ENCODE measurements at places on chromosomes 3 and 15. TPM values are rescaled to one million over a fixed set of nuclear protein-coding genes. Genes with fewer than 3 reads are reported as not detected.

The SKIC8 gene
- total RNA-seq, result 66.9 TPM

- DNase-seq, result no peak
These were observed 158.5 kb upstream of the SGO1 start for GRCh38 chr3:20344400-20344959.

GRCh38 chr3:160911411-160911810, 155.4 kb downstream of the PPM1L start:
- DNase-seq, result no peak

The OXTR gene
- total RNA-seq, result 57.5 TPM

- no peak for DNase-seq
These were observed 85.9 kb downstream of the MAGI1 start for GRCh38 chr3:65952842-65953241.

The DAZL gene
- 2.9 TPM for total RNA-seq

DNA sequence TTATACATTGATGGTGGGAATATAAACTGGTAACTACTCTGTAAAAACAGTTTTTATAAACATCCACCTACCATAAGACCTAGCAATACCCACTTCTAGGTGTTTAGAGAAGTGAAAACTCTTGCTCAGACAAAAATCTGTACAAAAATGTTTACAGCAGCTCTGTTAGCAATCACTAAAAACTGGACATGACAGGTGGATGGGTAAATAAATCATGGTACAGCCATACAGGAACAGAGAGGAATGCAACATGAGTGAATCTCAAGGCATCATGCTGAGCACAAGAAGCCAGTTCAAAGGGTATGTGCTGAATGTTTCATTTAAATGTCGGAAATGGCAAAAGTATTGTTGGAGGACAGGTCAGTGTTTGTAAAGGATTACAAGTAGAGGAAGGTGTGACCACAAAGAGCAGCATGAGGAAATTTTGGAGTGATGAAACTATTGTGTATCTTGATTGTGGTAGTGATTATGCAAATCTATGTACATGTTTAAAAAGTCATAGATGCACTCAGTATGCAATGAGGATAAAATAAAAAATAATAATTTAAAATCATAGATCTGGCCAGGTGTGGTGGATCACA, 2.8 kb upstream of the RNU5A-1 start:
- DNase-seq, result peak; percentile 28

The COL6A6 gene
- 1.9 TPM for total RNA-seq

DNA sequence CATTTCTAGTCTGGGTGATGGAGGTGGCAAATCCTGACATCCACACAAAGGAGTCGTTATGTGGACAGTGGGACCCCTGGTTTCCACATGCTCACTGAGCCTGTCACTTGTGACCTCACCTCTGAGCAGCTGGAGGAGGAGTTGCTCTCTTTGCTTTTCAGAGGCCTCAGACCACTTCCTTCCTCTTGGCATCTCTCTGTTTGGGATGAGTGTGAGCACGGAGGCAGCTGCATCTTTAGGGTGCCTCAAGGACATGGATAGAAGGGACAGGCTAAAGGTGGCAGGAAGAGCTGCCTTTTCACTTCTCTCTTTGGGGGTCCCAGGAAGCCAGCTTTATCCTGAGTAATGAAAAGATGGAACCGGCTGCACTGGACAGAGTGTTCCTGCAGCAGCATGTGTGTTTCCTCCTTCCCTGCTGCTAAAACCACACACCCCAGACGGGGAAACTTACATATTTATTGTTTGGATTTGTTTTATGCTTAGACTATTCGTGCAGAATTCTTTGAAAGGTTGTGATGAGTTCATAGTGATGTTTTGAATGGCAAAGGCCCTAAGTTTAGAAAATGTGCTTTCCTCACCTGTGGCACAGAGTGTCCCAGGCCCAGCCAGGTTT, 31.8 kb downstream of the GPR171 start:
- no peak for DNase-seq

GRCh38 chr3:140447136-140447535, 230.7 kb upstream of the TRIM42 start:
- no peak for DNase-seq

DNA sequence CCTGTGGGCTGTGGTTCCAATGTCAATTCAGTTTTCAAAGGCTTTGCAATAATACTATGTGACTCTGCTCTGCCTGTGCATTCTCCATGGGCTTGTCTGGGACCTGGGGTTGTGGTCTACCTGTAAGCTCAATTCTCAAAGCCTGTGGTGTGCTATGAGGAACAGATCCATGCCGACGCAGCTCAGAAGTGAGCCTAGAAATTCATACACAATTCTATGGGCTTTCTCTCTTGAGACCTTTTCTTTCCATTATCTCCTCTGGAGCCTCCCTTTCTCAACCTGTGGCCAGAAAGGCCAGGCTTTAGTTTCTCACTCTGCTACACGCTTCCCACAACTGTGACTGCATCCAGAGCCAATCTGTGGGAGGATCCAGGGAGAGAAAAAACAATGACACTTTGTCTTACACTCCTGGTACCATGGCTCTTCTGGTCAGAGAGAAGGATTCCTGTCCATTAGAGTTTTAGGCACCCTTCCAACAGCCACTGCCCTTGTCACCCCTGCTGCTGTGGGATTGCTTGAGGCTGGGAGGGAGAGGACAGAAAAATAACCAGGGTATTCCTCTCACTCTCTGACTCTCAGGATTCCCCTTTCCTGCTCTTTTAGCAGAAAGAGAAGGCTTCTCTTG, 34.1 kb upstream of the KLF13 start:
- no peak for DNase-seq

GRCh38 chr3:126952261-126952982, 30.5 kb upstream of the PLXNA1 start:
- DNase-seq, result no peak

GRCh38 chr3:34382859-34383258, 584.4 kb downstream of the PDCD6IP start:
- no peak for DNase-seq

Data from umbilical cord (tissue), 2 donors.